Temporal lobe (tissue), 4 donors: ENCODE measurements at places on chromosomes 11 and 22. TPM values are rescaled to one million over a fixed set of nuclear protein-coding genes. Genes with fewer than 3 reads are reported as not detected.

PANX3 gene
- 0.25 TPM for total RNA-seq

GAB4 gene
- total RNA-seq, result not detected

TRIM48 gene
- total RNA-seq, result not detected

KCNK4 gene
- 1.5 TPM for total RNA-seq

CSF2RB gene
- total RNA-seq, result 0.49 TPM
